ENCODE measurements at places on chromosomes 1 and 21. TPM values are rescaled to one million over a fixed set of nuclear protein-coding genes. Genes with fewer than 3 reads are reported as not detected.

GRCh38 chr21:43280949-43281633 is 112.3 kb downstream of the CRYAA start:
- no peak overlapping the region for H3K4me3 ChIP-seq
- H3K4me1 ChIP-seq = no peaks in the 10 kb centered on the region
- peaks cover 3% of the 10 kb centered on the region for H3K27me3 ChIP-seq
- DNase-seq = no peak
- no peak overlapping the region for H3K27ac ChIP-seq
- no peaks in the 10 kb centered on the region for H3K36me3 ChIP-seq

DNA sequence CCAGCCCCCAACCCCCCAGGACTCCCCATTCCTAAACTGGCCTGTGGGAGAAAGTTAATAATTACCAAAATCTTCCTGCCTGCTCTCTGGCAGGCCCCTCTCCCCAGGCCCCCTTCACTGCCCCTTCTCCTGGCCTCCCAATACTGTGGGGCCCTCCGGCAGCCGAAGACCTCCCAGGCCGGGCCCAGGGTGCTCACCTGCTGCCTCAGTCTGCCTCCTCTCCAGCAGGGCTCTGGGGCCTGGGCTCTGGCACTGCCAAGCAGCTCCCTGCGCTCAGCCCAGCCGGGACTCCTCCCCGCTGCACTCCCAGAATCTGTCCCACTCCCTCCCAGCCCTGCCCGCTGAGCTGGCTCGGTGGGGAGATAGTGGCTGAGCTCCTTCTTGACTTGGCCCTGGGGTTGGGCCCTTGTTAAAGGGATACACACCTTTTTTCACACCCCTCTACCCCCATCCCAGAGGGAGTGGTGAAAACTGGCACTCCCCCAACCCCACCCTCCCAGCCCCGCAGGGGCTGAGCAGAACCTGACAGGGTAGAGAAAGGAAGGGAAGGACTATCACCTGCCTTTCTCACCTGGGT is at the start of gene S100A16:
Gene S100A16 (minus strand): TSS at position 383 of the 577 bp plus-strand sequence. CDS start 4,986 bp downstream, outside the sequence.
- no peaks in the 10 kb centered on the region for H3K27me3 ChIP-seq
- H3K4me3 ChIP-seq = peak within 1 kb of the TSS; percentile 32
- peak within 1 kb of the TSS; percentile 42 for H3K27ac ChIP-seq
- peaks cover 24% of the 10 kb centered on the region for H3K4me1 ChIP-seq

- DNase-seq = no peak
- no peaks in the 10 kb centered on the region for H3K36me3 ChIP-seq
- no peaks in the 10 kb centered on the region for H3K27me3 ChIP-seq
- no peak overlapping the region for H3K27ac ChIP-seq
- no peaks in the 10 kb centered on the region for H3K4me1 ChIP-seq
These were observed 238.1 kb upstream of the VAMP3 start for GRCh38 chr1:7533006-7533405.

- no peak overlapping the region for H3K4me3 ChIP-seq
- H3K4me1 ChIP-seq = no peaks in the 10 kb centered on the region
- no peaks in the 10 kb centered on the region for H3K36me3 ChIP-seq
These were observed 162.2 kb upstream of the LHX8 start for GRCh38 chr1:74971982-74972381.

GRCh38 chr1:162285149-162285561 is 91.5 kb downstream of the SPATA46 start:
- no peak overlapping the region for H3K4me3 ChIP-seq
- H3K36me3 ChIP-seq = no peaks in the 10 kb centered on the region
- H3K27ac ChIP-seq = no peak overlapping the region
- no peaks in the 10 kb centered on the region for H3K4me1 ChIP-seq
- H3K27me3 ChIP-seq = no peaks in the 10 kb centered on the region

- peaks cover 2% of the 10 kb centered on the region for H3K27me3 ChIP-seq
- H3K4me1 ChIP-seq = peaks cover 9% of the 10 kb centered on the region
- no peaks in the 10 kb centered on the region for H3K36me3 ChIP-seq
- no peak overlapping the region for H3K27ac ChIP-seq
These were observed 13.5 kb downstream of the PLA2G2D start for GRCh38 chr1:20105856-20106255.

DNA sequence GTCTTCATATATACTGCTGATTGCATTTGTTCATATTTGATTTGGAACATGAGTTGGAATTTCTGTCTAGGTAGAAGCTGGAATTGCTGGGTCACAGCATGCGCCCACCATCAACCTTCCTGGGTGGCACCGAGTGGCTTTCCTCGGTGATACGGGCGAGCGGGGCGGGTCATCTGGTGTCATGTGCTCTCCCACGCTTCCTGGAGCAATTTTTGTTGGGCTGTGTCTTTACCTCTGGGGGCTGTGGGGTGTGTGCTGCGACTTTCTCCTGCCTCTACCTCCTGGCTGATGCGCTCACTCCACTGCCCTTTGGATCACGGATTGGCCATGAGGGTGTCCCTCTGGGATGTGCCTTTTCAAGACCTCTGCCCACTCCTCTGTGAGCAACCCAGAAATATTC is 108.7 kb upstream of the COL6A1 start:
- H3K27ac ChIP-seq = no peak overlapping the region
- DNase-seq = no peak
- no peak overlapping the region for H3K4me3 ChIP-seq
- H3K4me1 ChIP-seq = no peaks in the 10 kb centered on the region

- no peak overlapping the region for H3K4me3 ChIP-seq
- DNase-seq = no peak
- H3K4me1 ChIP-seq = no peaks in the 10 kb centered on the region
- H3K27ac ChIP-seq = no peak overlapping the region
- H3K36me3 ChIP-seq = no peaks in the 10 kb centered on the region
These were observed 18.2 kb downstream of the RGS13 start for GRCh38 chr1:192654120-192654519.

DNA sequence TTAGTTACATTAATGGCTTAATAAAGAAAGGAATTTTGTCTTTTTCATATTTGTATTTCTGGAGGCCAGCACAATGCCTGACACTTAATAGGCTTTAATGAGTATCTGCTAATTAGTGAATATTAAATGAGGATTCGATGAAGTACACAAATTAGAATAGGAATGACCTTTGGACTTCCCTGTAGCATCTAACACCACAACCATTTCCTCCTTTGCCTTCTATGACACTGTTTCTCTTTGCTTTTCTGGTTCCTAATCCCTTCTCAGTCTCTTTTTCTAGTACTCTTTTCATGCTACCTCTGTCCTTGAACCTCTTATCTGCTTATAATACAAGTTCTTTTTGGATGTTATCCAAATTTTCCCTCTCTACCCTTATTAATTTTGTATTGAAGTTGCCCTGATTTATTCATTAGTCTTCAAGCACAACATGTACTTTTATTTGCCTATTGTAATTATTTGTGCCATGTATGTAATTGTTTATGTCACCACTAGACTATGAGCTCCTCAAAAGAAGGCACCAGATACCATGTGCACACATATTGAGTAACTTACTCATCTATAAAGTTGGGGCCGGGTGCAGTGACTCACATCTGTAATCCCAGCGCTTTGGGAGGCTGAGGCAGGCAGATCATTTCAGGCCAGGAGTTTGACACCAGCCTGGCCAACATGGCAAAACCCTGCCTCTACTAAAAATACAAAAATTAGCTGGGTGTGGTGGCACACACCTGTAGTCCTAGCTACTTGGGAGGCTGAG is 23.8 kb downstream of the RPS27 start:
- H3K36me3 ChIP-seq = no peaks in the 10 kb centered on the region
- no peak overlapping the region for H3K4me3 ChIP-seq
- no peak for DNase-seq
- no peaks in the 10 kb centered on the region for H3K27me3 ChIP-seq

GRCh38 chr1:247291833-247292561 is 36.1 kb downstream of the VN1R5 start:
- no peak overlapping the region for H3K27ac ChIP-seq
- H3K4me3 ChIP-seq = no peak overlapping the region
- no peaks in the 10 kb centered on the region for H3K4me1 ChIP-seq
- H3K27me3 ChIP-seq = no peaks in the 10 kb centered on the region
- no peak for DNase-seq

DNA sequence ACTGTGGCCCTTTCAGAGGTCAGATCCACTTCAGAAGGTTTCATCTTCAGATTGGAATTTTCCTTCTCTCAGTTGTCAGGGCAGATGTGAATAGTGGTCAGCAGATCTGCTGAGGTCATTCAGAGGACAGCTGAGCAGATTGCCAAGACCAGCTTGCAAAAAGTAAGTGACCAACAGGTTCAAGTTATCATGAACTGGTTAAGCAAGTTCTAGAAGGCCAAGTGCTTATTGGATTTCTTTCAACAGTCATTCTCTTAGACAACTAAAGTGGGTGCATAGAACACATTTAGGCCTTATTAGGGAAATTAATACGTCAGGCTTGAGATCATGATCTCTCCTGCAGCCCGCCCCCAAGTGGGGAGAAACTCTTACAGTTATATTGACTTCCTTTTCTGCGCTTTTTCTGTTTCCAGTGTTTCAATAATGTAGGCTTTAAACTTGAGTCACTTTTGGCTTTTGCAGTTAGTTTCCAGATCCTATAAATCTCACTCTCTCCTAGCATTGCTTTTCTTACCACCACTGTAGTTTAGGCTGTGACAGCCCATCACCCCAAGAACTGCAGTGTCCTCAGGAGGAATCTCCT is 96.4 kb downstream of the C1orf21 start:
- H3K4me3 ChIP-seq = no peak overlapping the region
- DNase-seq = peak; percentile 22
- no peaks in the 10 kb centered on the region for H3K4me1 ChIP-seq
- no peaks in the 10 kb centered on the region for H3K27me3 ChIP-seq
- no peak overlapping the region for H3K27ac ChIP-seq

DNA sequence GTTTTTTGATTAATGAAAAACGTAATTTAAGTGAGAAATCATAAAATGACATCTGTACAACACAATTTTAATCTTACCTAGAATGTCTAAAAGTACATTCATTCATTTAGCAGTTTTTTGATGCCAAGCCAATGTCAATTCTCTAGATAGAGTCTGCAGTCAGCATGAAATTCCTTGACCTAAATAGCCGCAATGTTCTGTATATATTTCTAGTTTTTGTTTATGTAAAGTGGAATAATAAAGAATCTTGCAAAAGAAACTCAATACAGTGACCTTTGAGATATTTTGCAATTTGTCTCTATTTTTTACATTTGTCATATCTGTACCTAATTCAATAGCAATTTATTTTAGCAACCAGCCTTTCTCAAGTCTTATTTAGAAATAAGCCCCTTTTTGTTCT is 176.0 kb downstream of the ATP6V1G3 start:
- no peaks in the 10 kb centered on the region for H3K4me1 ChIP-seq
- no peak for DNase-seq
- no peaks in the 10 kb centered on the region for H3K27me3 ChIP-seq

- H3K36me3 ChIP-seq = no peaks in the 10 kb centered on the region
- H3K27me3 ChIP-seq = no peaks in the 10 kb centered on the region
- H3K4me1 ChIP-seq = no peaks in the 10 kb centered on the region
- H3K4me3 ChIP-seq = no peak overlapping the region
- H3K27ac ChIP-seq = no peak overlapping the region
- DNase-seq = no peak
These were observed 27.5 kb downstream of the TBX15 start for GRCh38 chr1:118960567-118961136.

DNA sequence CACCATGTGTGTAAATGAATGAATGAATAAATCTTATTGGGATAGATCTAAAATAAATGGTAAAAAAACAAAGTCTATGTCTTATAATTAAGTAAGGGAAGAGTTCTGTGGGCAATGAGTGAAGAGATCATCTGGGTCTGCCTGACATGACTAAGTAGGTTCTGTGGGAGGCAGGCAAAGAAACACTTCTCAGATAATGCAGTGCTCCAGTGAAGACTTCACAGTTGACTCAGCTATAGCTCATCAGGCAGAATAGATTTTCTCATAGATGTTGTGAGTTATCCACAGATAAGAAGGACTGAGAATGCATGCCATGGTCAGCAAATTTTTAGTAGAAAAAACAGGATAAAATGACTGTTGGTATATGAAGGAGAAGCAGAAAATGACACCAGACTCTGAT is 12.4 kb downstream of the KRTAP22-2 start:
- H3K27ac ChIP-seq = no peak overlapping the region
- DNase-seq = no peak
- H3K4me1 ChIP-seq = no peaks in the 10 kb centered on the region
- no peaks in the 10 kb centered on the region for H3K36me3 ChIP-seq

DNA sequence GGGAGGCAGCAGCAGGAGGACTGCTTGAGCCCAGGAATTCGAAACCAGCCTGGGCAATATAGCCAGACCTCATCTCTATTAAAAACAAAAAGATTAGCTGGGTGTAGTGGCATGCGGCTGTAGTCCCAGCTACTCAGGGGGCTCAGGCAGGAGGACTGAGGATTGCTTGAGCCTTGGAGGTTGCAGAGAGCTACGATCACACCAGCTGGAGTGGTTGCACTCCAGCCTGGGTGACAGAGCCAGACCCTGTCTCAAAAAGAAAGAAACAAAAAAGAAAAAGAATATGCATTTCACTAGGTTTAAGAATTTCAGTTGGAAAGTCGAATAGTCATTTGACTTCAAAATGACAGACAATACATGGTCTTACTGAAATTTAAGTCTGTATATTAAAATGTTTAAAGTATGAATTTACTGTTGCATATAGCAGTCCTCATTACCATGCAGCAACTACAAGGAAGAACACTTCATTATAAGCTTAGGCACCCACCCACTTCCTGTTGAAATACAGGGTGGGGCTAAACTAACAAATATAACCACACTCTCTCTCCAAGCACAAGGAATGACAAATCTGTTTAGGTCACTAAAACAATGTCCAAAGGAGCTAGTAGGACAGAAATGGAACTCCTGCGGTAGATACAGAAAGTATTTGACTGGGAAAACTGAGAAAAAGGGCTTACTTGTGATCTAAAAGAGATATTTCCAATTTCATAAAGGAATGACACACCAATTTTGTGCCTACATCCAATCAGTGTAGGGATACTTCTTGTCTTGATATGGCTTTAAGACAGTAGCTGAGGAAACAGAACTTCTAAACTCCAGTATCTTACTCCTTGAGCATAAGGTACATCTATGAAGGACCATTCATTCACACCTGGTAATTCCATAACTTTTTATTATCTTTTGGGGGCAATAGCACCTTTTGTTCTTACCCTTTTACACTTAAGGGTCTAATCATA is 44.1 kb downstream of the GPR3 start:
- peaks cover 26% of the 10 kb centered on the region for H3K4me1 ChIP-seq
- H3K36me3 ChIP-seq = no peaks in the 10 kb centered on the region
- peak overlapping the region; percentile 28 for H3K27ac ChIP-seq
- peak; percentile 69 for DNase-seq

DNA sequence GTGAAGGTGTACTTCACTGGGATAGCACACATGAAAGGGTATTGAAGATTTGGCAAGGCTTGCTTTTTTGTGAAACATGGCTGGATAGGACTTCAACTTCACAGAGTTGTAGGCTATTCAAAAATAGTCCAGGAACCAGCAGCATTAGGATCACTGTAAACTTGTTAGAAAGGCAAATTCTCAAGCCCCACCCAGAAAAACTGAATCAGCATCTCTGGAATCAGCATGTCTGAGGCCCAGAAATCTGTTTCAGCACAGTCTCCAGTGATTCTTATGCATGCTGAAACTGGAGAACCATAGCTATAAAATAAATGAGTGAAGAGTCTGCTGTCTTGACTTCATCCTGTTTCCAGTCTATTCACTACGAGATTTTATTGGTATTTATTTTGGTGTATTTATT is 8.1 kb upstream of the KRTAP21-3 start:
- H3K4me1 ChIP-seq = no peaks in the 10 kb centered on the region
- no peak for DNase-seq
- H3K27me3 ChIP-seq = no peaks in the 10 kb centered on the region
- no peaks in the 10 kb centered on the region for H3K36me3 ChIP-seq

Gene PLA2G2C
- total RNA-seq = not detected

Gene SHE
- total RNA-seq = 52.7 TPM

Gene CLCA2
- 0.11 TPM for total RNA-seq

Gene LIPI
- total RNA-seq = not detected

Gene PALMD
- 140 TPM for total RNA-seq

Gene CELA3A
- not detected for total RNA-seq

Gene UAP1
- total RNA-seq = 91.5 TPM

Gene CSDE1
- 486 TPM for total RNA-seq

Gene CLDN14
- total RNA-seq = 1.0 TPM

Gene KRTAP21-3
- total RNA-seq = not detected
